ENCODE measurements at places on chromosomes 2 and 18. TPM values are rescaled to one million over a fixed set of nuclear protein-coding genes. Genes with fewer than 3 reads are reported as not detected.

GRCh38 chr2:164896634-164897355 lies 55.2 kb upstream of the COBLL1 start:
- DNase-seq = no peak

GRCh38 chr2:174153757-174154680 lies 94.3 kb downstream of the OLA1 start:
- DNase-seq = no peak

GRCh38 chr2:215787025-215787424 lies 226.3 kb downstream of the MREG start:
- no peak for DNase-seq

DNA sequence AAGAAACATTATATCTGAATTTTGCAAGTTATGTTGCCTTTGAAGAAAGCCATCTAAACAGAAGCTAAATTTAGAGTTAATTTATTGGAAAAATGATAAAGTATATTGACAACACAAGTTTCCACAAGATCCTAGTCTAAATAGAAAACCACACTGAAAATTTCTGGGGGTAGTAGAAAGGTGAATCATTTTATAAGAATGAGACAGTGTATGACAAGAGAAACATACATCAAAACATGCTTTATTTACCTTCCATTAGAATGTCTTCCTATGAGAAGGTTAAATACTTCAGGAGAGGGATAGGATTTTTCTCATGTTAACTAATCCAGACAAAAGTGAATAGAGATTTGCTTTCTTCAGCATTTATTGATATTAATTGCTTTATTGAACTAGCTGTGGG lies 1389.8 kb upstream of the ZEB2 start:
- no peak for DNase-seq

- DNase-seq = no peak
Observed at GRCh38 chr2:120546048-120546864, 189.4 kb upstream of the GLI2 start.

CTNNA2 gene
- 261 TPM for total RNA-seq

DUSP2 gene
- total RNA-seq = 7.3 TPM

DNA sequence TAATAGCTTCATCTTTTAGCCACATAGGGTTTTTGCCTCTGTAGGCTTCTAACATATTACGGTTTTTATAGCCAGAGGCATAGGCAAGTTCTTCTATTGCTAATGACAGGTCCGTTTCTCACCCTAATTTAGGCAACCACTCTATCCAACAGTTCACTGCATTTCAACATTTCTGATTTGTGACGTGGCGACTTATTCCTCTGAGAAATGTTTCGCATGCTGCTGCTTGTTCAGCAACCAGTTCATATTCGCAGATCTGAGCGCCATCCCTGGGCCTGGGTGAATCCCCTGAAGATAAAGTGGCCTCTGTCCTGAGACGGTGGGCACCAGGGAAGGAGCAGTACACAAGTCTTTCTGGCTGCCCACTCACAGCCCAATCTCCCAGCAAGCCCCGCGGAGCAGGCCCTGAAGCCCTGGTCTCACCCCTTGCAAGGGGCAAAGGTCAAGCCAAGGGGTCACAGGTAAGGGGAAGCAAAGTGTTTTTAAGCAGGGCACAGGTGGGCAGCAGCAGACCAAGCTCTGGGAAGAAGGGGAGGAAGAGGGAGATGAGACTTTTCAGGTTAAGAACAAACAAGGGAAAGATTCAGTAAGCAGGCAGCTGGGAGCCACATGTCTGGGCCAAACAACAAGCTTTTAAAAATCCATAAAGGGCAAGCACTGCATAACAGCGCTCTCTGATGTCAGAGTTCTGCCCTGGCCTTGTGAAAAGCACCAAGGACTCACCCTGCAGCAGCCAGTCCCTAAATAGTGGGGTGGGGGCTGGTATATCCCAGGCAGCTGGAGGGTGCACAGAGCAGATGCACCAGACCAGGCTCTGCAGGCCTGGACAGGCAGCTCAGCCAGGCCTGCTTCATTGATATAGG lies 10.8 kb upstream of the COX7A2L start:
- no peak for DNase-seq

DNA sequence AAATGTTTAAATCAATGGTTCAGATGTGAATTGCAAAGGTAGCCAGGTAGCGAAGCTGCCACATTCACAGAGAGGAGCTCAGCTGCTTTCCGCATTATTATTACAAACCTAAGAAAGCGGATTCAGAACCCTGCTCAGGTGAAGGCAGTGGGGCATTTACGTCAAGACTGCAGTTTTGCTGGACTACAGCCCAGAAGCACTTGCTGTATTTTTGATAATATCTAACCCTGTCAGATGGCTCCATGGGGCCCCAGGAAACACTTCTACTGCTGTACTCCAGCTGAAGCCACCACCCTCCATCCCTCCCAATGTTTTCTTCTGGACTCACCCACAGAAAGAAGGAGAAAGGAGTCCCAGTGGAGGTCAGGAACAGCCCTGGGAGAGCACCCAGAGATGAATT lies 96.9 kb downstream of the TPO start:
- DNase-seq = no peak

CBLN2 gene
- 39.3 TPM for total RNA-seq

DNA sequence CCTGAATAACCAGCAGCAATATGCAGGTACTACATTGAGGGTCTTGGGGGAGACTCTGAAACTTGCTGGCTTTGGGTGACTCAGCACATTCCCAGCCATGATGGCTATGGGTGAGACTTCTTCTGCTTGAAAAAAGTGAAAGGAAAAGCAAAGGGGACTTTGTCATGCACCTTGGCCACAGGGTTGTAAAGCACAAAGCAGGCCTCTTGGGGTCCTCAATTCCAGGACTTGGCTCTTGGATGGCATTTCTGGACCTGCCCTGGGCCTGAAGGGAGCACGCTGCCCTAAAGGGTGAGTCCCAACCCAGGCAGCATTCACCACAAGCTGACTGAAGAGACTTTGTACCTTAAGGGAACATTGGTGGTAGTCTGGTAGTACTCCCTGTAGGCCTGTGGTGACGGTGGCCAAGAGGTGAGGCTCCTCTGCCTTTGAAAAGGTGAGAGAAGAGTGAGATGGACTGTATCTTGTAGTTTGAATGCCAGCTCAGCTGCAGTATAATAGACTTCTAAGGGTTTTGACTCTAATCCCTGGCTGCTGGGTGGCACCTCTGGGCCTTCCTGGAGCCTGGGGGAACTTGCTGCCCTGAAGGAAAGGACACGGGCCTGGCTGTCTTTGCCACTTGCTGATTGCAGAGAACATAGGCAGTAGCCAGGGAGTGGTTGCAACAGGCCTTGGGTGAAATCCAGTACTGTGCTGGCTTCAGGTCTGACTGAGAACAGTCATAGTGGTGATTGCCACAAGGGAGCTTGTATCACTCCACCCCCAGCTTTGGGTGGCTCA lies 36.5 kb upstream of the CYTIP start:
- peak; percentile 56 for DNase-seq

DNA sequence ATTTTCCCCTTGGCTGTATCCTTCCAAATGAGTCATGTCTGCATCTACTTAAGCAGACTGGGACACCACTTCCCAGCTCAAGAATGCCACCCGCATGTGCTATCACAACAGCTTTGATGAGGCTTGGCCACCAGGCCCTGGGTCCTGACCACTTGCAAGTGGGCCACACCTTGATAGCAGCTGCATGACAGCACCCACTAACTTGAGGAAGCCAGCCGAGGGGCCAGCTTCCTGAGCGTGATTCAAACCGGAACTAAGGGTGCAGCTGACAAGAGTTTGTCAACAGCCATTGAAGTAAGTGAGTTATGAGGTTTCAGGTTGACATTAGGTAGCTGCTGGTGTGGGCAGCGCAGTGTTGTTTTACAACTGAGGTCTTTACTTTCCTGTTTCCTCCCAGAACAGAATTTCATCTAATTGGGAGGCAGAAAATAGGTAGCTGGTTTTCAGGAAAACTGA lies 54.4 kb downstream of the EPHA4 start:
- DNase-seq = no peak

KCNJ3 gene
- 22.8 TPM for total RNA-seq

RESP18 gene
- not detected for total RNA-seq

GRCh38 chr2:151803811-151804210 lies 24.4 kb downstream of the ARL5A start:
- no peak for DNase-seq

DNA sequence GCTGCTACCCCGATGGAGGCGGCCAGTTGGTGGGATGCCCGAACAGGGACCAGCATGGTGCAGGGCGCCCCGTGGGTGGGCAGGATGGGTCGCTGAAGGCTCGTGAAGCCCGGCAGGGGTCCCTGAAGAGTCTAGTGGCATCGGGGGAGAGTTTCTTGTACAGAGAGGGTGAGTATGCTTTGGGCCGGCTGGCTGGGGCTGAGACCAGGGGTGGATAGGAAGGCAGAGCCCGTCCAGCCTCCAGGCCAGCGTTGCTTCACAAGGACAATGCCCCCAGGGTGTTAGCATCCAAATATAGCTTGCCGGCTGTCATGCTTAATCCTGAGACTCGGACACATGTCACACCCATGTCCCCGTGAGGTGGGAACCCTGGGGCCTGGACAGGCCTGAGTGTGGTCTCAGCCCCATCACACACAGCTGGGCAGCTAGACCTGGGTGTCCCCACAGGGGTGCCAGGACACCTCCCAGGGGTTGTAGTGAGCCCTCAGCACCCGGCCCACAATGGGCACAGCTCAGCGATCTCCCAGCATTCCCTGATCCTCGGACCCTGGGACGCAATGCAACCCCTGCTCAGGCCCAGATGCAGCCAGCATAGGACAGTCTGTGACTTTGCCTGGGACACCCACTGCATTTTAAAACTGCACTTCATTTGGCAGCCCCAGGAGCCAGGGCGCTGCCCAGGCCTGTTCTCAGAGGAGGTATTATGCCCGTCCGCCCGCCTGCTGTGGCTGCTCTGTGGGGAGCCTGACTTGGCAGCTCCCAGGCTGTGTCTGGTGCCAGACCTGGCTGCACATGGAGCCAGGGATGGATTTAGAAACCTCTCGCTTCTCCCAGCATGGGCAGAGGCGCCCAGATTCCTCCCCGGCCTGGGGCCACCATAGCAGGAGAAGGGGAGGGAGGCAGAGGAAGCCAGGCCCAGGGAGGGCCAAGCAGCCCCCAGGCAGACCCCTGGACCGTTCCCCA lies 36.4 kb downstream of the RAMP1 start:
- DNase-seq = peak; percentile 51

SPDYA gene
- total RNA-seq = 1.4 TPM

ICA1L gene
- 126 TPM for total RNA-seq

GRCh38 chr2:81266106-81266505 lies 961.6 kb upstream of the LRRTM1 start:
- no peak for DNase-seq

GRCh38 chr18:905948-906415 lies 1.3 kb downstream of the ADCYAP1 start:
- DNase-seq = no peak

GRCh38 chr18:11523804-11524203 lies 85.6 kb upstream of the SLC35G4 start:
- DNase-seq = no peak

GRCh38 chr2:99933894-99934650 lies 208.3 kb downstream of the AFF3 start:
- DNase-seq = no peak

GRCh38 chr2:161983331-161983651 lies 90.7 kb downstream of the DPP4 start:
- DNase-seq = no peak

DNA sequence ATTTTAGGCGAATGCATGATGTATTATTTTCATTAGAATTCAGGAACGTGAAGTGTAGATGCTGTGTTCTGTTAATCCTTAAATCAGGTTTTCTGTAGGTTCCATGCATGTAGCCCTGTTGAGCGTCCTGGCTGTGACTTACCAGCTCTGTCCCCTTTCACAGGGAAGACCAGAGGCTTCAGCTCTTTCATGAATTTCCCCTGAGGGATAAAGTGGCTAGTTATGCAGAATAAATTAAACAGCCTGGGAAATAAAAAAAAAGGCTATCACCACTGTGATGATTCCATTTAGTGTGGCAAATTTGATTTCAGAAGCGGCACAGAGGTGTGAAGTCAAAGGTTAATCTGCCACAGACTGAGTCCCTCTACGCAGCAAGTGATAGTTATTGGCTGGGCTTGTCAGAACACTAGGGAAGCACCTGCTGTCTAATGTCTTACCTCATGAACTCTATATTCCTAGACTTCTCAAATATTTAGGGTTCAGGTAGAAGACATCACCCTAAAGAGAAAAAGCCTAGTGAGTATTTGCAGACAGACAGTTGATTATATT lies 61.6 kb upstream of the LINC00305 start:
- no peak for DNase-seq

CFC1 gene
- total RNA-seq = not detected

DNA sequence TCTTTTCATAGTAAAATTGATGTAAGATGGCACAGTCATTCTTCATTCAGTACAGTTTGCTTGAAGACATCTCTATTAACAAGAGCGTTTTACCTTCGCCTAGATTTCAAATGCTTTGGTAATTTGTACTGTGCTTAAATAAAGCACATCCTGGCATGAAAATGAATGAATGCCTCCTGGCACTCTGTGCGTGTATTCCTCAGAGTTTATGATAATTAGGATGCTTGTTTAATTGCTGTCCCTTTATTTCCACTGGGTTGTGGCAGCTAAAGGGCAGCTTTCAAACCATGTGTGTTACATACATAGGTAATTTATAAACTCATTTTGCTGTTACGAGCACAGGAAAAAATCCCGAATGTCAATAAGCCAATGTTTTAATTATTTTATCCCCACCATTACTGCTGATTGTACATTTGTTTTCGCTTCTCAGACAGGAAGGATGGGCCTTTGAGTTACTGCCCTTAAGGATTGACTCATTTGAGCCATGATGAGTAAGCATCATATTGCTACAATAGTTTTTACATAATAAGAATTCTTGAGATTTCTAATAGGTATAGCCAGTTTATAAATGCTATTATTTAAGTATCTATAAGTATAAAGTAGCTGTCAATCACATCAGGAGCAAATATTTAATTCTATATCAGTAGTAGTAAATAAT lies 516.5 kb downstream of the XIRP2 start:
- no peak for DNase-seq

PDCD1 gene
- not detected for total RNA-seq

DNA sequence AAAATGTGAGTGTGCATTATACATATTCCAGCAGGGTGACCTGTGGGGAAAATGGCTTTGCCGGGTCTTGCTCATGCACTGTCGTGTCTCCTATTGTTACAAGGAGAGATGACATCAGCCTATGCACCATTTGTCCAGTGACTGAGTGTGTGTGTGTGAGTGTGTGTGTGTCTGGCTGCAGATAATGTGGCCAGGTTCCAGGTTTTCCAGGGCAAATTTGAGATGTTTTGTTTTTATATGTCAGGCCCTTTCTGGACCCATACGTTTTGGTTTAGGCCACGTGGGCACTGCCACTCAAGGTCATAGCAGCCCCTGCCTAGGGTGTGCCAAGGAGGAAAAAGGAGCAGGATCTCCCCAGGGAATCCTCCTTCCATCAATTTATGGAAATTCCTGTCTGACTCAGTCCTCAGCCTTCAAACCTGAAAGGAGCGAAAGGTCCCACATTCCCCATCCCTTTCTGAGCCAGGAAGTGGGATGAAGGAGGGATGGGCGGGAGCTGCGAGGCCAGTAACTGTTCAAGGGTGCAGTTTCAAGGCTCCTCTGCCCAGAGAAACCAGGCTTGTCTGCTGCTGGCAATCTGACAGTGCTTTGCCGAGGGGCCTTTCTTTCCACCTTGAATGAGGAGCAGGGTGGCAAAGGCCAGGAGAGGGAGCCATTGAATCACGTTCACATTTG lies 93.0 kb upstream of the SMAD2 start:
- DNase-seq = no peak

GPD2 gene
- total RNA-seq = 166 TPM

ALPI gene
- not detected for total RNA-seq

Data from occipital lobe (tissue), 3 donors.